ENCODE measurements at places on chromosomes 2 and 18. TPM values are rescaled to one million over a fixed set of nuclear protein-coding genes. Genes with fewer than 3 reads are reported as not detected.

Gene CASP10
- 4.7 TPM for polyA plus RNA-seq

Gene SLC9A4
- polyA plus RNA-seq, result 0.97 TPM

Gene MEP1B
- not detected for polyA plus RNA-seq

Gene NCKAP5
- 4.7 TPM for polyA plus RNA-seq

Gene OR6B2
- not detected for polyA plus RNA-seq

Gene SPATA3
- not detected for polyA plus RNA-seq

Gene PTH2R
- polyA plus RNA-seq, result 0.36 TPM

DNA sequence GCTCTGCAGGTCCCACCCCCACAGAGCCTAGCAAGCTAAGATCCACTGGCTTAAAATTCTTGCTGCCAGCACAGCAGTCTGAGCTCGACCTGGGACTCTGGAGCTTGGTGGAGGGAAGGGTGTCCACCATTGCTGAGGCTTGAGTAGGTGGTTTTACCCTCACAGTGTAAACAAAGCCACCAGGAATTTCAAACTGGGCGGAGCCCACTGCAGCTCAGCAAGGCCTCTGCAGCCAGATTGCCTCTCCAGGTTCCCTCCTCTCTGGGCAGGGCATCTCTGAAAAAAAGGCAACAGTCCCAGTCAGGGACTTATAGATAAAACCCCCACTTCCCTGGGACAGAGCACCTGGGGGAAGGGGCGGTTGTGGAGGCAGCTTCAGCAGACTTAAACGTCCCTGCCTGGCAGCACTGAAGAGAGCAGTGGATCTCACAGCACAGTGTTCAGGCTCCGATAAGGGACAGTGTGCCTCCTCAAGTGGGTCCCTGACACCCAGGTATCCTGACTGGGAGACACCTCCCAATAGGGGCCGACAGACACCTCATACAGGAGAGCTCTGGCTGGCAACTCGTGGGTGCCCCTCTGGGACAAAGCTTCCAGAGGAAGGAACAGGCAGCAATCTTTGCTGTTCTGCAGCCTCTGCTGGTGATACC is 20.0 kb upstream of the NEMP2 start:
- DNase-seq, result no peak

GRCh38 chr2:151302879-151303278 is 13.4 kb upstream of the NMI start:
- no peak for DNase-seq

- DNase-seq, result no peak
Observed at GRCh38 chr2:30400151-30400954, 46.7 kb upstream of the LCLAT1 start.

DNA sequence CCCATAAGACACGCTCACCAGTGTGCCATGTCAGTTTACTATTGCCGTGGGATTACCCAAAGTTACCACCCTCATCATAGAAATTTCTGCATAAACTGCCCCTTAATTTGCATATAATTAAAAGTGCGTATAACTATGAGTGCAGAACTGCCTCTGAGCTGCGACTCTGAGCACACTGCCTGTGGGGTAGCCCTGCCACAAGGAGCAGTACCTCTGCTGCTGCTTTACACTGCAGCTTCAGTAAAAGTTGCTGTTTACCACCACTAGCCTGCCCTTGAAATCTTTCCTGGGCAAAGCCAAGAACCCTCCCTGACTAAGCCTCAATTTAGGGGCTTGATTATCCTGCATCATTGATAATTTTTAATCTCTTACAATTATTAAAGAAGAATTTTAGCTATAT is 213.9 kb upstream of the MAP2 start:
- DNase-seq, result no peak

DNA sequence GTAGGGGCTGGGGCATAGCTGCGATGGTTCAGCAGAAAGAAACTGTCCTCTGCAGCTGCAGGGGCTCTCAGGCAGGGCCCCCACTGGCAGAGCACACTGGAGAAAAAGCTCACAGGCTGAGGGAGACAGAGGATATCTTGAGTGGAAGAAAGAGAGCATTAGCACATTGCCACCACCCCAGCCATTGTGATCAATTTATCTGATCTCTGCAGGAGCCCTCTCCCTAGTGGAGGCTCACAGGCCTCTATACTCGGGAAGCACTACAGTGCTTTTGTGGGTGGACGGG is 801 bp upstream of the SFTPB start:
- DNase-seq, result no peak

- DNase-seq, result no peak
Observed at GRCh38 chr2:26150243-26150642, 22.6 kb upstream of the GAREM2 start.

- DNase-seq, result no peak
Observed at GRCh38 chr2:218881744-218882460, 1.2 kb downstream of the WNT10A start.

- no peak for DNase-seq
Observed at GRCh38 chr2:108575132-108575966, 41.1 kb downstream of the LIMS1 start.

GRCh38 chr2:38960609-38961320 is 71.1 kb downstream of the ARHGEF33 start:
- DNase-seq, result no peak

GRCh38 chr2:219041252-219041651 is at the start of gene CFAP65:
Gene CFAP65 (minus strand): TSS chr2:219041516. CDS start chr2:219039048, 2,468 bp downstream.
- no peak for DNase-seq

DNA sequence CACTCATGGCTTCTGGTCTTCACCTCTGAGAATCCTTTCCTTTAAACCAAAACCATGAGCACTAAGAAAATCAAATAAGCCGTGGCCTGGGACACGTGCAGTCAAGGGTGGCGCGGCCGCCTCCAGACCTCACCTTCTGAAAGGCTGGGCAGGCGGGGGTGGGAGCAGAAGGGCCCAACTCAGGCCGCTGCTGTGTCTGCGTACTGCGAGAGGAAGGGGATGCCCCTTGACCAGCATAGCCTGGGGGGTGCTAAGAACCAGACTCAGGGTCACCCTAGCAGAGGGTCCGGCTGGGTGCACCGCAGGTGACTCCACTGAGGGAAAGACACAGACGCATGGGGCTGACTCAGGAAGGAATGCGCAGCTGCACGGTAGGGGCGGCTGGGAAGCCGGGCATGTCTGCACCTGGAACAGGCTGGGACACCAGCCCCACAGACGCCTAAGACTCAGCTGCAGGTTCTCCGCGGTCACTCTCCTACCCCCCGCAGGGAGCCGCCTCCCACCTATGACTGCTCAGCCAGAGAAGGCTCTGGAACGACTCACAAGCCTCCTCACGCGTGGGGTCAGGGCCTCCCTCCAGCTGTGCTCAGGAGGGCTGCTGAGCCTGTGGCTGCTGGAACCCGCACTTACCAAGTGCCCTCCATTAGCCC is 432.4 kb upstream of the MYT1L start:
- DNase-seq, result no peak

DNA sequence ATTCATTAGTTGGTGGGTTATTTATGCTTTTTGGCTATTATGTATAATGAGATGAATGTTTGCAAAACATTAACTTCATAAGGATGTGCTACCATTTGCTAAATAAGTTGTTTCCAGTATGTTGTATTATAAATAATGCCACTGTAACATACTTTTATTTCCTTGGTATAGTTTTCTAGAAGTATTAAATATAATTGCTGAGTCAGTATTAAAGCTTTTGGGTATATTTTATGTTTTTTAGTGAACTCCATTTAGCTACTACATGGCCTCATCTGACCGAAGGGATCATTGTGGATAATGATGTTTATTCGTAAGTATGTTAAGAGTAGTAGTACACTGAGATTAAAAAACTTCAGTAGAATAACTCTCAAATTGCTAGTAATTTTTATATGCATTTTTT is 73.8 kb downstream of the RAB3GAP1 start:
- no peak for DNase-seq

DNA sequence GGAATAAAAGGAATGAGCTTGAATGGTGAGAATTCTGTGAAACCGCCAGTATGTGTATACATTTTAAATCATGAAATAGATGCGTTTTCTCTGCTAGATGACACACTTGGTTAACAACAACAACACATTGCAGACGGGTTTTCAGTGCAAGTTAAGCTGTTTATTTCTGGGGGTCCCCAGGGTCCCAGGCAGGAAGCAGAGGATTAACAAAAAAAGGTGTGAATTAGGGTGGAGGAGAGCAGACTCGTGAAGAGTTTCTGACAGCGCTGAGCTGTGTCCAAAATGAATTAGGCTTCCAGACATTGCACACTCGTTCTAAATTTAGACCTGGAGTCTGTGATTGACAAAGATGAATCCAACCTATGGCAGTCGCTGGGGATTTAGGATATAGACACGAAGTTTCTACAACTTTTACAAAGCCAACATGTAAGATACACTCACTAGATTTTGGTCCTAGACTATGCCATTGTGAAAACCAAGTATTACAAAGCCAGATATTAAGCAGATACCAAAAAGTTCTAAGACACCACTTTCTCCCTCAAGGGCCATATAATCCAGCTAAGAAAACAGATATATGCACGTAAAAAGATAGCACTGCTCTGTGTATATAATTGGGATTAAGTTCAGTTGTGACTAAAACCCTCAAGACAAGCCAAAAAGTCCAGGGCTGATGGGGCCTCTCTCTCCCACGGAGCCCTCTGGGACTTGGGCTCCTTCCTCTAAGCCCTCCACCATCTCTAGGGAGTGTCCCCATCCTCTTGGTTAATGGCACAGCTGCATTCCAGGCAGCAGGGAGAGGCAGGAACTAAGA is 120.2 kb downstream of the ACAA2 start:
- DNase-seq, result no peak

DNA sequence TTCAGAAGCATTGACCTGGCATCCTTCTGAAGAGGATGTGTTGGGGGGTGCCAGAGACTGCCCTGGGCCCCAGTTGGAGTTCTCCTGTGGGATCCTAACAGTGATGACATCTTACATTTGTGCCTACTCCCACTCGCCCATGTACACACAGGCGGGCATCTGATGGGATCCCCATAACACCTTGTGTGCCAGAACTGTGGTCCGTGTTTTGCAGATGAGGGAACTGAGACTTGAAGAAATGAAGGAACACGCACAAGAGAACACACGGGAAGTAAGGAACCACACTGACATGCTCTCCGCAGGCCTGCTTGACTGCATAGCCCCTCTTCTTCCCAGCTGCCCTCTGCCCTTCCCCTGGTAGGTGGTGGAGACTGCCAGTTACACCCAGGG is 255.3 kb downstream of the MYCN start:
- no peak for DNase-seq

GRCh38 chr2:3290655-3291054 is 87.0 kb downstream of the EIPR1 start:
- no peak for DNase-seq

DNA sequence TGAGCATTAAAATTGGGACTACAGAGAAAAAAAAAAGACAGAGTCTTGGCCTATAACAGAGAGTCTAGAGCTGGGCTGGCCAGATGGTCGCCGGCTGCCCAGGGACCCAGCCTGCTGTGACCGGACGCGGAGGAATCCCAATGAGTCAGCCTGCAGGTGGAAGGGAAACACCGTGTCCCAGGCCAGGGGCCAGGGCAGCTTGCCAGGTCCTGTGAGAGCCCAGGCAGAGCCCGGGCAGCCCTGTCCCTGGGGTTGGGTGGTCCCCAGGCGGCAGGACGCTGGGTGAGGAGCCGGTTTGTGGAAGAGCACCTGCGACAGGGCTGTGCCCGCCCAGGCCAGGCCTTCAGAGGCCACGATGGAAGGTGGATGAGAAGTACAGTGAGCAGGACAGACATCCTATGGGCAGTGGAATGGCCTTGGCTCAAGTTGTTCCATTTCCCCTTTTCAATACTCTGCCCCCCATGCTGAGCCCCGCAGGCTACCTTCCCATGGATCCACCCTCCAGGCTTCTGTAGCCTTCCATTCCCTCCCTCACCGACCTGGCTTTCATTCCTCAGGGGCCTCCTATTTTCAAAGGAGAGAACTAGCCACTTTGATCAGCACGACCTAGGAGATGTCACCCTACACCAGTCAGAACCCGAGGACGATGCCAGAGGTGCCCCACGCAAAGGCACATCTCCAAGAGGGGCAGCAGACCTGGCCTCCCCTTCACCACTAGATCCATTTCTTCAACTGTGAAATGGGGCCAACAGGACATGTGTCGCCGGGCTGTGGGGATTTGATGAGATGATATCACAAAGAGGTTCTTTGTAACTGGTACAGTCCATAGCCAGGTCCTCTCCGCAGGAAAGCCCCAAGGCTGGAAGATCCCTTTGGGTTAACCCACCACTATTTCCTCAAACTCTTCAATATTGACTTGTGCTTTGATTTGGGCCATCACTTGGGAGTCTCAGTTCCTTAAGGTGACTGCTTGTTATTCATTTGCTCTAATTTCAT is 87.5 kb downstream of the POLR1A start:
- no peak for DNase-seq

DNA sequence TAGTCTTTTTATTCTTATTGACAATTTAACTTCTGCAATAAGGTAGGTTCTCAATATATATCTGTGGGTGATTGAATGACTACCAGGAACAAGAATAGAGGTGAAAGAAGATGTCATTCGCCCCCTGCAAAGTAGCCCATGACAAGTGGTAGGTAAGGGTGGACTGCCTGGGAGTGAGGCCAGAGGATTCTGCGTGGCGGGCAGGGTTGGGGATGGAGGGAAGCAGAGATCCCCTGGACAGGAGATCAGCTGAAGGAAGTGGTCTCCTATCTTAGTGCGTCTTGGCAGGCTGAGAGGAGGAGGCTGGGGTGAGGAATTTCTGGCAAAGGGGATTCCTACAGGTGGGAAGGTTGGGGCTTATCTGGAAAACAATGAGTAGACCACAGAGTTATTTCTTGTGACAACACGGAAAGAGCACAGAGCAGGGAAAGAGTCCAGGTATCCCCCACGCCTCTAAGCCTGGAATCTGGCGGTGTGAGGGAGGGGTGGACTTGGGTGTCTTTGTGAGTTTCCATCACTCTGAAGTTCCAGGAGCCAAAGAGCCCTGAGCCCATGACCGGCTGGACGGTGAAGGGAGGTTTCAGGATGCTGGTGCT is 21.5 kb upstream of the MYCN start:
- no peak for DNase-seq

DNA sequence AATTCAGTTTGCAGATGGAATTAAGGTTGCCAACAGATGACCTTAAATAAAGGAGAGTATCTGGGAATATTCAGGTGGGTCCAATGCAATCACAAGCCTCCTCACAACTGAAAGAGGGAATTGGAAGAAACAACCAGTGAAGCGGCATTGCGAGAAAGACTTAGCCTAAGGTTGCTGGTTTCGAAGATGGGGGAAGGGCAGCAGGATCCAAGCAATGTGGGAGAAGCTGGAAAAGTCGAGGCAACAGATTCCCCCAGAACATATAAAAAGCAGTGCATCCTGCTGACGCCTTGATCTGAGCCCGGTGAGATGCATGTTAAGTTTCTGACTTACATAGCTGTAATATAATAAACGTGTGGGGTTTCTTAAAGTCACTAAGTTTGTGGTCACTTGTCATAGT is 162.5 kb downstream of the NDUFA10 start:
- no peak for DNase-seq

- no peak for DNase-seq
Observed at GRCh38 chr2:161061786-161062185, 98.4 kb upstream of the TANK start.

GRCh38 chr18:24725644-24726415 is 265.4 kb downstream of the HRH4 start:
- DNase-seq, result no peak

DNA sequence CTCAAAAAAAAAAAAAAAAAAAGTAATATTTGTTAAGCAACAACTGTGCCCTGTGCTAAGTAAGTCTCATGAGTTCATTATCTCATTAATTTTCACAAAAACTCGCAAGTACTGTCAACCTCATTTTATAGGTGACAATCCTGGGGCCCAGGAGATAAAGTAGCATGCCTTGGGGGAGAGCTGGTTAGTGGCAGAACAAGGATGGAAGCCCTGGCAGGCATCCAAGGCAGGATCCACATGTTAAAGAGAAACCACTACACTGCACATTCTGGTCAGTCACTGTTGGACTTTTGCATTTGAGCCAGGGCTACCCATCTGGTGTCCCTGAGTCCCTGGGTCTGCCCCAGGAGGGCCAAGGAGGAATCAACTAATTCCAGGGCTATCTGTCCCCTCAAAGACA is 54.6 kb downstream of the ZFP36L2 start:
- DNase-seq, result no peak

All from muscle of arm (tissue), 14 donors.